ENCODE measurements at places on chromosomes 7 and 10.

- DNase-seq = no peak
Measured at GRCh38 chr7:19439517-19439916, 269.3 kb downstream of the POLR1F start.

- DNase-seq = no peak
Measured at GRCh38 chr7:113158756-113159155, 40.4 kb upstream of the SMIM30 start.

DNA sequence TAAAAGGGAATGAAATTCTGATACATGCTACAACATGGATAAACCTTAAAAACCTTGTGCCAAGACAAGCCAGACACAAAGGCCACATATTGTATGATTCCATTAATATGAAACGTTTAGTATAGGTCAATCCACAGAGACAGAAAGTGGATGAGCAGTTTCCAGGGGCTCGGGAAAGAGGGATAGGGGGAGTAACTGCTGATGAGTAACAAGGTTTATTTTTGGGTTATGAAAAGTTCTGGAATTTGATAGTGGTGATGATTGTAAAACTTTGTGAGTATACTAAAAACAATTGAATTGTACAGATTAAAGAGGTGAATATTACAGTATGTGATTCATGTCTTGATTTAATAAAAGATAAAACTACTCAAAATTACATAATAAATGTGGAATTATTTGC is 19.1 kb upstream of the SLC13A1 start:
- no peak for DNase-seq

- DNase-seq = no peak
Measured at GRCh38 chr10:121576139-121576538, 22.1 kb downstream of the FGFR2 start.

- DNase-seq = no peak
Measured at GRCh38 chr7:93043385-93043985, 74.3 kb downstream of the SAMD9 start.

- no peak for DNase-seq
Measured at GRCh38 chr10:12158111-12158510, 28.6 kb downstream of the SEC61A2 start.

DNA sequence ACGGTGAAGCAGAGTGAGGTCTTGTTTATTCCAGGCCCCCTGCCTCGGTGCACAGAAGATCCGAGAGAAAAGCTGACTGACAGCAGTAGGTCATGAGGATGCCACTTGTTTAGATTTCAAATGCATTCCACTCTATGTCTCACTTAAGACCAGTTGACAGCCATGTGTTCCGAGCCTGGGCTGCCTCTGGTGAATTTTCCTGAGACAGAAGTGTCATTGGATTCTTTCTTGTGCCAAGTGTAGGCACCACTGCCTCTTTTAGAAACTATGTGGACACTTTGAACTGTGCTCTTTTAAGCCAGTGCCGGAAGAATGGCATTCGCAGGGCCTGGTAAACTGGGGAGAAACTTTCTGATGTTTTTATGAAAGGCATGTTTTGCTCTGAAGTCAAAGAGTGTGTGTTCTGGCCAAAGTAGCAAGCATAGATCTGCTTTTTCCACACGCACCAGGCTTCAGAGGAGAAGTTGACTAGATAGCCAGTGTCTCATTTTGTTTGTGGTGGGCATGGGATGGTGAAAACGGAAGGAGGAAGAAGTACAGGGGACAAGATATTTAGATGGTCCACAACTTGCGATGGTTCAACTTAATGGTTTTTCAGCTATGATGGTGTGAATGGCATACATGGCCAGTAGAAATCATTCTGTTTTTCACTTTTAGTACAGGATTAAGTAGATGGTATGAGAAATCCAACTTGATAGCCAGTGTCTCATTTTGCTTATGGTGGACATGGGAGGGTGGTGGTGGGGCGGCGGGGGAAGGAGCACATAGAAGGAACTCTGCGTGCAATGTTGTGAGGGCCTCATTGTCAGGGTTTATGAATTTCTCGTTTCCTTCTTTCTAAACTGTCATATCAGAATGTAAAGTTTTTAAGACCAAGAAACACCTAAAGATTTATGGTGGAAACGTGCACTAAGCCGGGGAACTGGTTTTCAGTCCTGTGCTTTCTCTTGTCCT is 41.5 kb downstream of the CYP17A1 start:
- DNase-seq = no peak

DNA sequence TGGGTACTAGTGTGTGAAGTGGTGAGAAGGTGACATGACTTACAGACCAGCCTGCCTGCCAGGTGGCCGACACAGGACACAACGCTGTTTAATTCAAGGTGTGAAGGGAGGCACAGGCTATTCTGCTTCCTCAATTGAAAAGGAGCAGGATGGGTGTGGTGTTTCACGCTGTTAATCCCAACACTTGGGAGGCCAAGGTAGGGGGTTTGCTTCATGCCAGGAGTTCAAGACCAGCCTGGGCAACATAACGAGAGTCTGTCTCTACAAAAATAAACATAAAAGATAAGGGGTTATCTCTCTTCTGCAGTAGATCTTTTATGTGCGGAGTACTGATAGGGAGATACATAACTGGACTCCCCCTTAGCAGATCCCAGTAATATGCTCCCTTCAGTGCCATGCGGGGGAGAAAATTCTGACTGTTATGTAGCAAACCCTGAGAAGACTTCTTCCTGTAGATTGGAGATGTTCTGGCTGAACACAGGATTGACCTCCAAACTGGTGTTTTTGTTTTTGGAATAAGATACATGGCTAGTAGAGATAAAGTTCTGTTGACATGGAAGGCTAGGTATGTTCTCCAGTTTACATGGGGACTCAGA is 63.2 kb downstream of the CCNY start:
- no peak for DNase-seq

GRCh38 chr7:85106719-85107118 is 80.1 kb downstream of the SEMA3D start:
- no peak for DNase-seq

DNA sequence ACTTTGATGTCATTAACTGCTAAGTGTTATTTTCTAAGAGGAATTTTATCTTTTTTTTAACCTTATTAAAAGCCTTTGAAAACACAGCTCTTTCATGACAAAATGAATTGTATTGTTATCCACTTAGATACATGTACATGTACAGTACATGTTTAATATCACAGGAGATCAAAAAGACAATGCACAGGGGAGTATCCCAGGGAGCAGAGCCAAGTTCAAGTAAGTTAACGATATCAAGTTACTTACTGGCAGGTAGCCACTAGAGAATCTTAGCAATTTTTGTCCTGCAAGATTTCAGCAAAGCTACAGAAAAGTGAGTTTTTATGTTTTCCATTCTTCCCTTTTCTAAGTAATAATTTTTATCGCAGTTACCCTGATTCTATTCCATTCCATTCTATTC is 33.9 kb upstream of the ARL4A start:
- no peak for DNase-seq

DNA sequence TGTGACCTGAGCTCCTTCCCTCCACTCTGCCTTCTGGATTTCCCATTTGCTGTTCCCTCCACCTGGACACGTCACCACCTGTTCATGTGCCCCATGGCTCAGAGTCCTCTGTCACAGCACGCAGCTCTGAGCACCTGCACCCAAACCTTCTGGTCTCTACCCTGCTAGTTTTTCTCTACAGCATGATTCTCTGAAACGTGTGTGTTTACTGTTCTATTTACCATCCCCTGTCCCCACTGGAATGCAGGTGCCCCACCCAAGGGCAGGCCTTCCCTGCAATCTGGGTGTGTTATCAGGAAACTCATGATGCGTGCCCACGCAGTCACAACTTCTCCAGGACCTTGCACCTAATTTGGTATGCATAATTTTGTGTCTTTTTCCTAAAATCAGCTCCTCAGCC is 284.4 kb upstream of the IGFBP3 start:
- no peak for DNase-seq

DNA sequence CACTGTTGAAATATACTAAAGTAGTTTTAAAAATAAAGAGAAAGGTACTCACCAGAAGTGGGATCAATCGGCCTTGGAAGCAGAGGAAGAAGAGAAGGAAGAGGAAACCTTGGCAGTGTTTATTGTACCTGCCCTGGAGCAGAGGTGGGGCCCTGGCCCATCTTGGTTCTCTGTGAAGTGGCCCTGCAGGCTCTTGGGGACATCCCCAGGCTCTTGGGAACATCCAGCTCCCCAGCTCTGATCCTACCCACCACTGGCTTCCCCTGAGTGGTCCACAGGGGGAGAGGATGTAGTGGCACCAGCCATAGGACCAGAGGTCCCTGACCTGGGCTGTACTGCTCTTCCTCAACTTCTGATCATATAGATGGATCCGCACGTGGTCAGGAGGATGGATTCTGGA is 22.3 kb upstream of the RET start:
- no peak for DNase-seq

- no peak for DNase-seq
Measured at GRCh38 chr7:155648752-155649339, 4.4 kb downstream of the RBM33 start.

GRCh38 chr7:52233248-52233647 is 802.2 kb upstream of the POM121L12 start:
- DNase-seq = no peak

DNA sequence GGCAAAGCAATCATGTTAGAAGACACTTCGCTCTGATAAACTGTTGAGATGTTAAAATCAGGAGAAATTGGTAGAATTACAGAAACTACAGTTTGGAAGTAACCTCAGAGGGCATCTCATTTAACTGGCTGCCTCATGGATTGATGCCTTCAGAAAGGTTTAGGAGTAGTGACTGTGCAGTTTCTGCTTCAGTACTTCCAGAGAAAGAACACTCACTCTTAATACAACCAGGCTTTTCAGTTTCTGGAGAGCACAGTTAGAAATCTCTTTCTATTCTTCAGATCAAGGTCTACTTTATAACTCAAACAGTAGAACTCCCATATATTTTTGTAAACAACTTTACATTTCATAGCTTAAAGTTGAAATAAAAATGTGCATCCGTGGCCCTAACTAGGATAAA is 1358.9 kb upstream of the LRRTM3 start:
- no peak for DNase-seq

DNA sequence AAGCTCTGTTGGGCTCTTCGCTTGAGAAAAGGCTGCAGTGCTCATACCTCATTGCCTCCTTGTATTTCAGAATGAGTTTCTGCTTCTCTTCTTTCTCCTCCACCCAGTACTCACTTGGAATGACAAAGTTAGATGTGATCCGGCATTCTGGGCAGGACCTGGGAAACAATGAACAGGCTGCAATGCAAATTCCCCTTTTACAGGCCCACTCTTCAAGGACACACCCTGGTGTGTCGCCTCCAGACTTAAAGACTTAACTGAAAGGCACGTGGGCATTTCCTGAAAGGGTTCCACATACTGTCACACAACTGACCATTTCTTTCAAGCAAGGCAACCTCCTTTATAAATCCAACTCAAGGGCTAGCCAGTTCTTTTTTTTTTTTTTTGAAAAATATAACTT is 23.6 kb downstream of the MKRN1 start:
- DNase-seq = no peak

GRCh38 chr10:91552274-91553095 is 80.4 kb downstream of the PPP1R3C start:
- DNase-seq = no peak

- no peak for DNase-seq
Measured at GRCh38 chr10:126216632-126216961, 171.7 kb downstream of the ADAM12 start.

DNA sequence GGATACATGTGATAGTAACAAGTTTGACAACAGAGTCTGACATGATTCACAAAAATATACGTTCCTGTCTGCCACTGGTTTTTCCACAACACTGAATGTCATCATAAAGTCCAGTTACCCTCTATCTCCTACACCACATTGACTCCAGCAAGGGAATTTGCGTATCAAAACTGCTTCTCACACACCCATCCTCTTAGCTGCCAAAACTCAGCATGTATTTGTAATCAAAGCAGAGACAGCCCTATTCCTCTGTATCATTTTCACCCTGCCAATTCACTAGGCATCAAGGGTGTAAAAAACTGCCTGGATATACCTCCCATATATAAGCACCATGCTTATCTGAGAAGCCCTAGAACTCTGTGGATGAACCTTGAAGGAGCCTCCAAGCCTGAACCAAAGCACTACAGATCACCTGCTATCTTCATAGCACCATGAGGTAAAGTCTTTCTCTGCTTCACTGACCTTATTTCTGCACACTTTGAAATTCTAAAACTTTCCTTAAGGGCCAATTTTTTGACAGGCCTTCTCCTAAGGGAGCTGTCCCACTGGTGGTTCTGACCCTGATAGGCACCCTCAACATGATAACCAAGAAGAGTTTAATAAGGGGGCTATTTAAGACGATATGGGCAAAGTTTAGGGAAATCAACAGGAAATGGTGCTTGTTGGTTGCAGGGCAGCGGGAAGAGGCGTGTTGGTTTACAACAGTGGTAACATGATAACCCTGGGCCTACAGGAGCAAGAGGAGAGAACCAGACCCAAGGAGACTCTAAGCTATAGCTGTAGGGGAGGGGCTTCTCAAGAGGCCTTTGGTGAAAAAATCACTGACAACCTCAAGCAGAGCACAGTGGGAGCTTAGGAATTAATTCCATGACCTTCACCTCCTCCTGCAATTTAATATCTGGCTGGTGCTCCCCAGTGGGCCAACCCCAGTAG is at the start of gene IFIT1B:
TSS of gene IFIT1B (plus strand) at position 352 of the 933 bp plus-strand sequence. CDS start at position 432, 80 bp downstream.
- no peak for DNase-seq

DNA sequence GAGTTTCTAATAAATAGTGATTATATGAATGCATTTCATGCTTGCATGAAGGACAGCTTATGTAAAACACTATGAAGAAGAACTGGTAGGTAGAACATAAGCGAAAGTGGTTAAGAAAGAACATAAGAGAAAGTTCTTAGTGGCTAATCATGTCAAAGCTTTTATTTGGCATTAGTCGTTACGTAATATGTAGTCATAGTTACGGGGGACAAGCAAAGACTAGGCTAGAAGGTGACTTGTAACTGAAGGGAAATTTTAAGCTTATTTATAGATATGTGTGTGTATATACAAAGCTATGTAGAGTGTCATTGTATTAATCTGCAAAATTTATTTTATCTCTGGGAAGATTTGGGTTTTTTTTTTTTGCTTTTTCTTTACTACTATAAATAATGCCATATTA is 36.9 kb downstream of the CAPZA2 start:
- DNase-seq = no peak

GRCh38 chr10:1454428-1454827 is 282.9 kb downstream of the ADARB2 start:
- peak; percentile 27 for DNase-seq

DNA sequence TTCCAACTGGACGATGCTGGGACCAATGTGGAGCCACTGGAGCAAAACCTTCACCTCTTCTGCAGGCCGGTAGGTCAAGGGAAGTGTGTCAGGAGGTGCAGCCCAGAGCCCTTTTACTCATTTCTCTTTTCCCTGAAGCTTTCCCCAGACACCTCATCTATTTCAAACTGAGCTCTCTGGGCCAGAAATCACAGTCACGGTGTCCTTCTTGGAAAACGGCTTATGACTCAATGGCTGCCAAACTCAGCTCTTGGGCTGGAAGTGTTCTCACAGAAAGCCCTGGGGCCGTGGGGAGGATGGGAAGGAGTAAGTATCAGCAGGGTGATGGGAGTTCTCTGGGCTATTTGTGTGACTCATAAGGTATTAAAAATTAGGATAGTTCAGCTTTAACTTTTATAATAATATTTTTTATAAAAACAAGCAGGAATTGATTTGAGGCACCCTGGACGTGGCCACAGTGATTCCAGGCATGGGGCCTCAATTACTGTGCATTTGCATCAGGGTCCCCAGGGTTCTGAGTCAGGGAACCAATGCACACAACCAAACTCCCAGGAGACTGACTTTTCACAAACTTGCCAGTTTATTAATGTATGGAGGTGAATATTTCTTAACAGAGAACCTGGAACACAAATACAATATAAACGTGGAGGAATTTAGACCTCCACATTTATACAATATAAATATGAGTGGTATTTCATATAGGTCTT is 187.4 kb upstream of the TMEM72 start:
- no peak for DNase-seq

- no peak for DNase-seq
Measured at GRCh38 chr7:81094952-81095351, 176.1 kb upstream of the SEMA3C start.

- no peak for DNase-seq
Measured at GRCh38 chr10:30013757-30014156, 45.6 kb downstream of the JCAD start.
